Daoy (cell line): ENCODE measurements at places on chromosomes 7 and 10. TPM values are rescaled to one million over a fixed set of nuclear protein-coding genes. Genes with fewer than 3 reads are reported as not detected.

CFAP46 gene
- total RNA-seq: 3.9 and 4.4 TPM in 2 replicates

AKR1D1 gene
- not detected in 2 replicates for total RNA-seq

LIPJ gene
- total RNA-seq: not detected in 2 replicates

ANXA8L1 gene
- total RNA-seq: 26.7 and 38.1 TPM in 2 replicates

LIPM gene
- not detected in 2 replicates for total RNA-seq

KCP gene
- total RNA-seq: 0.06 and 0.48 TPM in 2 replicates

PIK3AP1 gene
- total RNA-seq: 2.1 and 2.7 TPM in 2 replicates

UPK3B gene
- not detected in 2 replicates for total RNA-seq

NFE2L3 gene
- 273 and 296 TPM in 2 replicates for total RNA-seq

HOXA9 gene
- 1.8 TPM in 1 of 2 replicates, not detected in the other for total RNA-seq
